G401 (cell line): ENCODE measurements at places on chromosomes 13 and 19. TPM values are rescaled to one million over a fixed set of nuclear protein-coding genes. Genes with fewer than 3 reads are reported as not detected.

GRCh38 chr19:28990522-28990921 lies 222.4 kb downstream of the UQCRFS1 start:
- DNase-seq = peak; percentile 54

DNA sequence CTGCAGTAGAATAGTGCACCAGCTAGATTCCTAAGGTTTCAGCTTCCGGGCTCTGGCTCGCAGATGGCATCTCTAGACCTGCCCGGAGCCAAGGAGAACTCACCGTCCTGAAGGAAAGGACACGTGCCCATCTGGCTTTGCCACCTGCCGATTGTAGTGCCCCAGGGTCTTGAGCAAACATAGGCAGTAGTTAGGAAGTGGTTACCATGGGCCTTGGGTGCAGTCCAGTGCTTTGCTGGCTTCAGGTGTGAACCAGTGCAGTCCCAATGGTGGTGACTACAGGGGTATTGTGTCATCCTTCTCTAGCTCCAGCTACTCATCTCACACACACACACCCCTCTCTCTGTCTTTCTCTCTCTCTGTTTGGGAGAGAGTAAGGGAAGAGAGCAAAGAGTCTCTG lies 61.4 kb upstream of the TEX29 start:
- no peak for DNase-seq

- no peak for DNase-seq
Observed at GRCh38 chr19:40959338-40959737, 31.7 kb upstream of the CYP2B6 start.

Gene NACC1
- total RNA-seq = 53.4 and 60.5 TPM in 2 replicates

- peak; percentile 43 for DNase-seq
Observed at GRCh38 chr19:33293255-33294057, 8.9 kb downstream of the CEBPA start.

Gene CD37
- total RNA-seq = not detected in 2 replicates

Gene TGFB1
- 5.7 and 10.1 TPM in 2 replicates for total RNA-seq

DNA sequence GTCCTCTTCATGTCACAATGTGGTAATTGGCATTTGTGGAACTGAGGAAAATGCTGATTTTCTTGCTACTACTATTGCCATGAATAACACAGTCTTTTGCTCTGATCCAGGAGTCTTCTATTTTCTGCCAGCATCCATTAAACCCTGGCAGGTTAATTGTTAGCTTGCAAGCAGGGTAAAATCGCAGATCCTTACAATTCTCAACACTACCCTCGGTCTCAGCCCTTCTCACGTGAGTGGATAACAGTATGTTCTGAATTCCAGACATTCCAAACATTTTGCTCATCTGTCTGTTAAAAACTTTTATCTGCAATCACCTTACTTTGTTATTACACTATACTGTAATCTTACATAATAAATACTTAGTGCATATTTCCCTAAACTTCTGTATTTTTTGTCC lies 251.3 kb upstream of the ATXN8OS start:
- DNase-seq = no peak

DNA sequence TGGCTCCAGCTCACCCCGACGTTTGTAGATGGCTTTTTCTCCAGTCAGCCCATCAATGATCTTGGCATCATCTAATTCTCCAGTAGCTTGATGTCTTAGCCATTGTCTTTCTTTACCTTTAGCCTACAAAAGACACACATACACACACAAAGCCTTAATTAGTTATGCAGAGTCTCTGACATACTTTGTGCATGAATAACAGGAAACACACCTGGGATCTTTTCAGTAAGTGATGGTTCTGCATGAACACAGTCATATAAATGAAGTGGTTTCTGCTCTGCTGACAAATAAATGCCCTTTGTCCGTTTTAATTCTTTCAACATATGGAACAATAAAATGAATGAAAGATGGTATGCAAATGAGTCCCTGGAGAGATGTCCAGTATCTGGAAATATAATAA lies 133.3 kb downstream of the RGCC start:
- no peak for DNase-seq

Gene WDR62
- 9.7 and 12.9 TPM in 2 replicates for total RNA-seq

GRCh38 chr13:77345150-77345780 lies 18.4 kb upstream of the MYCBP2 start:
- no peak for DNase-seq

Gene RAB20
- total RNA-seq = 0.43 and 0.75 TPM in 2 replicates

DNA sequence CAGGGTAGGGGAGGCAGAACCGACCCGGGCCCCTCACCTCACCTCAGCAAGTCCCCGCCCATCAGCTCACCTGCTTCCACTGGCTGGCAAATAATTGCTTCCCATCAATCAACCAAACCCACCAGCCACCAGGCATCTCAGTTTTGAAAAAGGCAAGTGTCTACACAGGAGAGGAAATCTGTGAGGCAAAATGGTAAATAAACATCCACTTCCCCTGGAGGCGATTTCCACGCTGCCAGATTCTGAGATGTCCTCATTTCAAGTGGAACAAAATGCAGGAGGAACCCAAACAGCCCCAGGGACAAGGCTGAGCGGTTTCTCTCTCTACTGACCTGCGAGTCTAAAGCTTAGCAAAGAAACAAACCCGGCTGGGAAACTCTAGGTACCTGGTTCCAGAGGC lies 117.5 kb downstream of the CRYL1 start:
- DNase-seq = peak; percentile 4

DNA sequence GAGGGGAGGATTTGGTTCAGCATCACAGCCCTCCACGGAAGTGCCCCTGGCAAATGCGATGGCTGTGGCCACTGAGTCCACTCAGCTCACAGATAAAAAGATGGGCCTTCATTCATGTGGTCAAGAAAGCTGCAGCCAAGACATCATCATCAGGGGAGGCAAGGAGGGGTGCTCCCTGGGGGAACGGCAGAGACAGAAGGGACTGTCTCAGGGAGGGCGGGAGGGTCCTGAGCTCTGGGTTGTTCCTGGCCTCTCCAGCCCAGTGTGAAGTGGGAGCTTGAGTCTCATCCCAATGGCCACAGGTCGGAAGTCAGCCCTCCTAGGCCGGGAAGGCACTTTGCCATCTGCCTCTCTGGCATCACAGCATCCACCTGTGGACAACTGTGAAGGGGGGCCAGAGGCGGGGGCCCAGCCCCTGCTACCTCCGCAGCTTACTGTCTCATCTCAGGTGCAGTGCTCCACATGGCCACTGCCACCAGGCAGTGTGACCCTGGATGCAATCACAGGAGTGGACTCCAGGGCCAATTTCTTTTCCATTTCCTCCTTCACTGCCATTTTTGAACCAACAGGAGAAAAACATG lies 137.8 kb upstream of the SOX1 start:
- no peak for DNase-seq

DNA sequence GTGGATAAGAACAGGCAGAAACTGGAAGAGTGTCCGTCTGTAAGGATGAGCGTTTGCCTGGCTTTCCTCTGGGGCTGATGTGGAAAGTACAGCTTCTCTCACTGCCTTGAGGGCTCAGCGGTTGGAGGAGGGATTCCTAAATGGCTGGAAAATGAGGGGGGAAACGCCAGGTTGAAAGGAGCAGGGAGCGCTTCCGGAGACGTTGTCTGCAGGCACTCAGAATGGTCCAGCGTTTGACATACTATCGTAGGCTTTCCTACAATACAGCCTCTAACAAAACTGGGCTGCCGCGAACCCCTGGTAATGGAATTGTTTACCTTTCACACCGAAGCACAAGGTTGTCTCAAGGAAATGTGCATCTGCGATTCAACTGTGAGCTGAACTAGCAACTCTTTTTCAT lies 39.9 kb downstream of the MRPL57 start:
- no peak for DNase-seq

Gene IFNL1
- not detected in 2 replicates for total RNA-seq

GRCh38 chr13:32443111-32443510 lies 15.2 kb upstream of the N4BP2L1 start:
- no peak for DNase-seq

GRCh38 chr13:109465148-109465547 lies 321.2 kb downstream of the IRS2 start:
- DNase-seq = no peak

DNA sequence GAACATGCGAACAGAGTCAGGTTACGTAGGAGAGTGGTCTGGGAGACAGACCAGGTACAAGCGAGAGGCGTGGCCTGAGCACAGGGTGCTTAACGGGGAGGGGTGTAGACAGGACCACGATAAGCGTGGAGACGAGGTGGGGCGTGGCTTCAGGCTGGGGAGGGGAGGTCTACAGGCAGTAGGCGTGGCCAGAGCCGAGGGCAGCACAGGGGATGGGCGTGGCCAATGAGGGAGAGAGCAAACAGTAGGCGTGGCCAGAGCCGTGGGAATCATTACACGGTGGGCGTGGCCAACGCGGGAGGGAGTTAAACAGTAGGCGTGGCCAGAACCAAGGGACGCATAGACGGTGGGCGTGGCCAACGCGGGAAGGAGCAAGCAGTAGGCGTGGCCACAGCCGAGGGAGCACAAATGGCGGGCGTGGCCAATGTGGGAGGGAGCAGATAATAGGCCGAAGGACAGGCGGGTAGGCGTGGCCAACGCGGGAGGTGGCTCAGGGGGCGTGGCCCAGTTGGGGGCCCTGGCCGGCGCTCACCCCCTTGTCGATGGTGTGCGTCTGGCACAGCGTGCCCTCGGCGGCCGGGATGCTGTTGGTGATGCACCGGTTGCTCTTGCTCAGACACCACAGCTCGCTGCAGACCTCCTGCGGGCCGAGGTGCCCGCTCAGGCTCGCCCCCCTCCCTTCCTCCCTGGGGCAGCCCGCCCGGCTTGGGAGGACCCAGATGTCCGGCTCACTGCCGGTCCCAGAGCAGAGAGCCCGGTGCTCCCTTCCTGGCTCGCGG lies 15.2 kb upstream of the MYO1F start:
- DNase-seq = peak; percentile 22

Gene ZNF324B
- total RNA-seq = 8.1 and 11.0 TPM in 2 replicates

DNA sequence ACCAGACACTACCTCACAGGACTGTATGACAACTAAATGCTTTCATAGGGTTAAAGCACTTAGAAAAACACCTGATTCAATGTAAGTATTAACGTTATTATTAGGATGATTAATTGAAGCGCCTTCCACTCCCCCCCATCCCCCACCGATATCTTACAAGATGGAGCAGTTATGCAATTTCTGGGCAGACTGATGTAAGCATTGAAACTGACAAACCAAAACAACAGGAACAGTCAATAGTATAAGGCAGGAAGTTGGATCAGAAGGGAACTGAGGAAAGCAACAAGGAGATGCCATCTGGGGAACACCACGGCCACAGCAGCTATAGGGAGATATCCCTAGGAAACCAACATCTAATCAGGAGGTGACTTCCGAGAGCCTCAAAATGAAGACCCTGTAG lies 3.8 kb downstream of the LCP1 start:
- no peak for DNase-seq

Gene ADAMTSL5
- total RNA-seq = 0.62 and 2.1 TPM in 2 replicates

DNA sequence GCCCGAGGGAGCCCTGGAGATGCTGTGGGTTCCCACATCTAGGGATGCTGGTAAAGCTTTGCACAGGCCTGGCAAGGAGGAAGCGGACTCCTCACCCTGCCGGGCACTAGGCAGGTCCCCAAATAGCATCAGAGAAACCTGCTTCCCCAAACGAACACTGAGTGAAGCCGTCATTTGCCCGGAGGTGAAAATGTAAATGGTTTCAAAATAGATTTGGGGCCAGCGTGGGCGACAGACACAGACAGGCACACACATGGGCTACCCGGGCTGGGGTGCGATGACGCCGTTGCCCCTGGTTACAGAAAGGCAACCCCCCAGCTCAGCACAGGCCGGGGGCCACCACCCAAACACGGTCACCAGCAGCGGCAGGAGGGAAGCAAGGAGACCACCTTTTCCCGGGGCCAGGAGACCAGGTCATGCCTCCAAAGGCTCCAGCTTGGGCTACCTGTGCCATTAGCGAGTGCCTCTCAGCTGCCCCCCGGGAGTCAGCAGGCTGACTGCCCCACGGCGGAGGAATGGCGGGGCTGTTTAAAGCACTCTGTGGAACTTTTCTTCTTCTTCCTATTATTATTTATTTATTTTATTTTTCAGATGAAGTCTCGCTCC lies 47.5 kb upstream of the NDUFS7 start:
- no peak for DNase-seq

DNA sequence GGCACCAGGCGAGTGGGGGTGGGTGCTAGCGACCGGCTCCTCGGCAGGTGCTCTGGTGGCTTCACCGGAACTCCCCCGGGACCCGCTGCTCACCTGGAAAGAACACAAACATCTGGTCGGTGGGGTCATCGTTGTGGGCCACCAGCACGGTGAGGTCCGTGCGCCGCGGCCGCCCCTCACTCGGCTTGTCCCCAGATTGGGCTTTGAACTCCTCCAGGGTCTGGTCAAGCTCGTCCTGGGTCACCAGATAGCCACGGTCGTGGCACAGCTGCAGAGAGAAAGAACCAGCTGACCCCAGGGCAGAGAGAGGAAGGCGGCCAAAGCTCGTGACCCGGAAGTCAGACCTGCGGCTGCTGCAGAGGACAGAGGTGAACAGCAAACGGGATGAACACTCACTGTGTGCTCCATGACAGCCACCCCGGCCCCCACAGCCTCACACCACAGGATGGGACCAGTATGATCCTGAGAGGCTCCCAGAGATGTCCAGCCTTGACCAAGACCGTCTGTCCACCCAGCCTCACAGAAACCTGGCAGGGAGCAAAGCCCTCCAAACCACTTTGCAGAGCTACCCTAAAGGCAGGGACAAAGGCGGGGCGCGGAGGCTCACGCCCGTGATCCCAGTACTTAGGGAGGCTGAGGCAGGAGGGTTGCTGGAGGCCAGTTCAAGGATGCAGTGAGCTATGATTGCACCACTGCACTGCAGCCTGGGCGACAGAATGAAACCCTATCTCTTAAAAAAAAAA lies 1.2 kb downstream of the POLR2E start:
- DNase-seq = no peak

- DNase-seq = no peak
Observed at GRCh38 chr13:110403315-110403714, 96.2 kb downstream of the COL4A2 start.

DNA sequence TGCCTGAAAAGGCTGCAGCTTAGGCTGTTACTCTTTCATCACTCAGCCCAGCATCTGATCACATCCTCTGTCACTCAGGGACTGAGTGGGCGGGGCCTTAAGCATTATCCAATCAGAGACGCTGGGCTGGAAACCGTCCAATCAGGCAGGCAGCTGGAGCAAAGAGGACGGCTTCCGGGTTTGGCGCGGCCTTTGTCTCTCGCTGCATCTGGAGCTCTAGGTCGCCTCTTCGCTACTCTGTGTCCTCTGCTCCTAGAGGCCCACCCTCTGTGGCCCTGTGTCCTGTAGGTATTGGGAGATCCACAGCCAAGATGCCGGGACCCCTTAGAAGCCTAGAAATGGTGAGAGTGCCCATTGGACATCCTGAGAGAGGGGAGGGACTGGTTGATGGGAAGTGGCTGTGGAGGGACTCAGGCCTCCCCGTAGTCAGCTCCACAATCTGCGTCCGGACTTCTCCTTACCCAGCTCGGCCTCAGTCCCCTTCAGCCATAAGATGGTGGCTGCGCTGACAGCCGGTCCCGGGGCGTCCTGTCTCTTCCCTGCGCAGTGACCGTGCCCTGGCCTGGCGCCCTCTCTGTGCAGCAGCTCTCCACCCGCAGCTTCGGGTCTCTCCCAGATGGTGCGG lies at the start of gene ZNF486:
TSS of gene ZNF486 (plus strand) at position 195 of the 625 bp plus-strand sequence. CDS start at position 312, 117 bp downstream.
- peak; percentile 97 for DNase-seq

Gene CEACAM8
- total RNA-seq = 0.61 and 2.7 TPM in 2 replicates

Gene CACNG8
- 0.68 and 1.8 TPM in 2 replicates for total RNA-seq

GRCh38 chr19:29526730-29527499 lies 1.1 kb downstream of the VSTM2B start:
- DNase-seq = peak; percentile 50
